DMS153 (cell line): ENCODE measurements at places on chromosomes 1 and 21.
A peak's percentile ranks its signal among the peaks of the same experiment; 100 is the strongest.

DNA sequence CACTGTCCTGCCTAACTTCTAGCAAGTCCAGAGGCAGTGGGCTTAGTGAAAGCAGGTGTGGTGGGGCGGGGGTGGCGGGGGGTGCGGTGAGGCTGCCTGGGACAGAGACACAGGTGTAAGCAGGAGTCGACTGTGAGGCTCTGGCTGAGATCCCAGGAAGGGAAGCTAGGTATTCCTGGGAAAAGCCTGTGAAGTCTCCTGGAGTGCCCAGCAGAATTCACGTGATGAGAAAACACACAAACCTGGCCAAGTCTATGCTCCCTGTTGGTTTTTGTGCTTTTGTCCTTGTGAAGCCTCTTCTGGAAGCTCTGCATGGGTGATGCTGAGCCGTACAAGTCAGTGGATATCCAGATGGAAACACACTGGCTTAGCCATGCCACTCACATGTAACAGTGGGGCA lies 5.3 kb downstream of the GALNT2 start:
- no peak for DNase-seq

- DNase-seq: no peak
Measured at GRCh38 chr1:168372307-168372706, 91.6 kb downstream of the TBX19 start.

DNA sequence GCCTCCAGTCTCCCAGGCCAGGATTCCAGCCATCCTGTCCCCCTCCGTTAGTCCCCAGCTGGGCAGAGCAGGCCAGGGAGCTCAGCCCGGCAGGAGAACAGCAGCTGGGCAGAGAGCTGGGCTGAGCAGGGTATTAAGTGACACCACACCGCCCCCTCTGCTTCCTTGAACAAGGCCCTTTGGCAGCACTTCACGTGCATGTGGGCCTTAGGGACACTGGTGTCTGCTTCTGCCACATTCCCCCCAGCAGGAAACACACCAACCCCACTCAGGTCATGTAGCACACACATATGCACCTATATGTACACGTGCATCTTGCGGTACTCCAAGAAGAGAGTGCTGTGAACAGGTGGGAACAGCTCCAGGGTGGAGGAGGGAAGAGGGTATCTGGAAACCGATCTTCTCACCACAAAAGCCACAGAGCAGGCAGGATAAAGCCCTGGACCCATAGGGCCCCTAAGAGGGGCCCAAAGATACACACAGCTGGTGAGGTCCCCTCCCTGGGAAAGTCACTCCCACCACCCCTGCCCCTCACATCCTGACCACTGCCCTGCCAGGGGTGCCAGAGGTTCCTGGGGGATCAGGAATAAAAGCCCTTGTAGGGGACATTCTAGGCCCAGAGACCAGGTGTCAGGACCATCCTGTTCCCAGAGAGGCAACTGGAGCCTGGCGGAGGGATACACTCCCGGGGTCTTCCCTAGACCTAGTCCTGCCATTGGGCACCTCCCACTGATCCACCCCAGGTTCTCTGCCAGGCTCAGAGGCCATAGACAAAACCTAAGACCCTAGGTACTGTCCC lies 4.5 kb downstream of the EPHA2 start:
- no peak for DNase-seq

DNA sequence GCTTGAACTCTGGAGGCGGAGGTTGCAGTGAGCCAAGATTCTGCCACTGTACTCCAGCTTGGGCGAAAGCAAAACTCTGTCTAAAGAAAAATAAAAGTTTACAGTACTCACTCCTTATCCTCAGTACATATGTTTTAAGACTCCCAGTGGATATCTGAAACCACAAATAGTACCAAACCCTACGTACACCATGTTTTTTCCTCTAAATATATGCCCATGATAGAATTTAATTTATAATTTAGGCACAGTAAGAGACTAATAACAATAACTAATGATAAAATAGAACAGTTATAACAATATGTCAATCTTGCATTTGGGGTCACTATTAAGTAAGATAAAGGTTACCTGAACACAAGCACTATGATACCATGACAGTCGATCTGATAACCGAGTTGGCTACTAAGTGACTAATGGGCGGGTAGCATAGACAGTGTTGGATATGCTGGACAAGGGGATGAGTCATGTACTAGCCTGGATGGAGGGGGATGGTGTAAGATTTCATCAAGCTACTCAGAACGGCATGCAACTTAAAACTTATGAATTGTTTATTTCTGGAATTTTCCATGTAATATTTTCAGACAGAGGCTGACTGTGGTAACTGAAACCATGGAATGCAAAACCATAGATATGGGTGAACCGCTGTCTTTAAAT lies 43.7 kb downstream of the ST7L start:
- no peak for DNase-seq

GRCh38 chr1:20371411-20371810 lies 80.7 kb downstream of the VWA5B1 start:
- no peak for DNase-seq

DNA sequence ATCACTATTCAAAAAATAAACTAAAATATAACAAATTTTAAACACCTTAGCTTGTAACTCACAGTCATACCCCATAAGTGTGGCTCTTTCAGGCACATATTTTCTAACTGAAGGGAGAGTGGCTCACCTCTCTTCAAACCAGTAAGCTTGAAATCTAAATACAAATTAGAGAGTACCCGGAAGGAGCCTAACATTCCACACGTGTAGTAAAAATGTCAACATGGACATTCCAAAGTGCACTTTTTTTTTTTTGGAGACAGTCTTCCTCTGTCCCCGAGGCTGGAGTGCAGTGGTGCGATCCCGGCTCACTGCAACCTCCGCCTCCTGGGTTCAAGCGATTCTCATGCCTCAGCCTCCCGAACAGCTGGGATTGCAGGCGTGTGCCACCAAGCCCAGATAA lies 275.6 kb upstream of the ADGRL2 start:
- DNase-seq: no peak

GRCh38 chr1:183593356-183593755 lies 3.1 kb upstream of the NCF2 start:
- no peak for DNase-seq

DNA sequence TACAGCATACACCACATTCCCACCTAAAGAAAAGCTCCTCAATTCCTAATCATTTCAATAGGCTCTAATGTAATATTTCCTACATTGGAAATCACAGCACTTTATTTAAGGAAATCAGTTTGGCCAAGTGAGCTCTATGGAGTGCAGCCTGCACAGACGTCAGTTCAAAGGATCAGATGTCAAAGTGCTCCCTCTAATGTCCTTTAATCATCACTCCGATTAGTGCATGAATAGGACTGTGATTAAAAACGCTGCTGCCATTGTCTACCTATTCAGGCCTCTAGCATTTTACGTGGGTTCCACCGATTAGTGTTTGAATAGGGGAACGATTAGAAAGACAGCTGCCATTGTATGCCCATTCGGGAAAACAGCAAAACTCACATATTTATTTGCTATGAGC lies 50.2 kb downstream of the DPYD start:
- peak; percentile 88 for DNase-seq

- DNase-seq: no peak
Measured at GRCh38 chr21:41280115-41280919, 36.3 kb upstream of the FAM3B start.

GRCh38 chr1:75600781-75601180 lies 10.1 kb downstream of the SLC44A5 start:
- DNase-seq: no peak

- DNase-seq: no peak
Measured at GRCh38 chr1:39453603-39454002, 37.8 kb upstream of the BMP8A start.

- peak; percentile 23 for DNase-seq
Measured at GRCh38 chr1:234111458-234112142, 207.1 kb downstream of the SLC35F3 start.

DNA sequence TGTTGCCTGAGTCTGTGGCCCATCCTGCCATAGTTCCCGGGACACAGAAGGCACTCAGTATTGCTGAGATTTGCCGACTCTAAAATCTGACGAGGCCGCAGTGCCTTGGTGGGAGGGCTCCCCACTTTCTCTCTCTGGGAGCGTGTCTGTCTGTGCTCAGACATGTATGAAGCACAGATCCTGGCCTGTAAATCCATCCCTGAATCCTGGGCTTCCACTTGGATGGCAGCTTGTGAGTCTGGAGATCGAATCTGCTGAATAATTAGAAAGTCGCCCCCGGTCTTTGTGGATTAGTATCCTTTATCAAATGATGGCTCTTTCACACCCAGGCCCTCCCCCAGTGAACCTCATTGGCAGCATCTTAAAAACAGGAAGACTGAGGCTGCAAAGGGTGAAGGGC lies 10.4 kb downstream of the UBASH3A start:
- DNase-seq: no peak

- DNase-seq: no peak
Measured at GRCh38 chr1:77280962-77281361, 857 bp upstream of the AK5 start.

DNA sequence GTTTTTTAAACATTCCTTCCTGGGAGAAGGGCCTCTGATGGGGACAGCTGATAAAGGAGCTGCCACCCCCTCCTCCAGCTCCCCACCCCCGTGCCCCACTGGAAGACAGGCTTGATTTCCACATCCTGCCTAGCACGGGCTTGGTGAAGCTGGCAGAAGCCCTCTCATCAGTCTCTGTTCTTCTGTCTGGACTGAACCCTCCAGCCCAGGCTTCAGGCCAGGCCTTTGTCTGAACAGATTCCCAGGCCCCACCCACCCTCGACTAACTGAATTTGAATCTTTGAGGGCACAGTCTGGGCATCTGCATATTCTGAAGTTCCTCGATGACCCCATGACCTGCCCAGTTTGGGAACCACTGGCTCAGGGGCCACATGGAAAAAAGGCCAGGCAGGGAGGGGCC lies 75.3 kb downstream of the CD58 start:
- no peak for DNase-seq

DNA sequence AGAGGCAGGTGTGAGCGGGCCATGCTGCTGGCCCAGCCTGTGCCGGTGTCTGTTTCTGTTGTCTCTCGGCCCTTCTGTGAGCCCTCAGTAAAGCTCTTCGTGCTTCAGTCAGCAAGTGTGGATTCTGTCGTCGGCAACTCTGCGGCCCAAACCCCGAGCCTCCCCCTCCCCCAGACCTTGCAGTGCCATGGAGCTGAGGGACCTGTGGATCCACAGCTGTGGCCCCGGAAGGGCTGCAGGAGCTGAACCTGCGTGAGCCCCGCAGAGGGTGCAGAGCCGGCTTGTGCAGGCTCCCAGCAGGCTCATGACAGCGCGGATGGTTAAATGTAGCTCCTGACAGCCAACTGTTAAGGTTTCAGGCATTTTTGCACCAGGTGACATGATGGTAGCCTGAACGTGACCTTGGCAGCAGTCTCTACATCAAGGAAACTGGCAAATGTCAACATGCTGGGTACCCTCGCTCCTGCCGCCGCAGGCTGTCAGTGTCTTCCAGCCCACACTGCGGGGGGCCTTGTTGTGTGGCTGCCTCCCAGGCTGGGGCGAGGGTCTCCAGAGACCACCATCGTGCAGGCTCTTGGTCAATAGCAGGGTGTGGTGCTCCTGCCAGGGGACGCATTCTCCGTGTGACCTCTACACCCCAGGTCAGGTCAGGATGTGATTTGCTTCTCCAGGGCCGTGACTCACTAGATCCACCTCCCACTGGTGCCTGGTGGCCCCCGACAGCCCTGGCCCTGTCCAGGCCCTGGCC lies 7.0 kb downstream of the LRRC3 start:
- no peak for DNase-seq

DNA sequence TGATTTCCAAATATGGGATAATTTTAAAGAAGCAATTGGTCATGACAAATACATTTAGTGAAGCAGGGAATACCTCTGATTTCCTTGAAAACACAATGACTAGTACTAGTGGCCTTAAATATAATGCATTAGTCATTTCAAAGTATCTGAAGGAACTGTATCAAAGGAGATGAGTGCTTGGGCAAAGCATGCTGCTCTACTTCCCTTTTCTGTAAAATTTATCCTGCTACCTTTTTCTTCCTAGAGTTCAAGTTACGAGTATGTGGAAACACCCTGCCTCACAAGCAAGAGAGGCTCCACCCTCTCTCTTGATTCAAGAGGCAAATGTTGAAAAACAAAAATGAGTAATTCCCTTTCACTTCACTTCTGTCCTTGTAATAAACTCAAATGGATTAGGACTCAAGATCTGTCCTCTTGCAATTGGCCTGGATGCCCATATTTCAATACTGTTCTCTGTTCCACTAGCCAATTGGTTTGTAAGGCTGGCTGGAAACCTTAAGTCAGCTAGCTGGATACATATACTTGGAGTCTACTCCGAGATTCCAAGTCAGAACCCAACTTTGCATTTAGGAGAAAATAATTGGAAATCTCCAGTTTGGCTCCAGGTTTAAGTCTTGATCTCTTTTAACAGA lies 92.5 kb downstream of the CDC42BPA start:
- no peak for DNase-seq
